ENCODE measurements at places on chromosomes 1 and 21. TPM values are rescaled to one million over a fixed set of nuclear protein-coding genes. Genes with fewer than 3 reads are reported as not detected.

DNA sequence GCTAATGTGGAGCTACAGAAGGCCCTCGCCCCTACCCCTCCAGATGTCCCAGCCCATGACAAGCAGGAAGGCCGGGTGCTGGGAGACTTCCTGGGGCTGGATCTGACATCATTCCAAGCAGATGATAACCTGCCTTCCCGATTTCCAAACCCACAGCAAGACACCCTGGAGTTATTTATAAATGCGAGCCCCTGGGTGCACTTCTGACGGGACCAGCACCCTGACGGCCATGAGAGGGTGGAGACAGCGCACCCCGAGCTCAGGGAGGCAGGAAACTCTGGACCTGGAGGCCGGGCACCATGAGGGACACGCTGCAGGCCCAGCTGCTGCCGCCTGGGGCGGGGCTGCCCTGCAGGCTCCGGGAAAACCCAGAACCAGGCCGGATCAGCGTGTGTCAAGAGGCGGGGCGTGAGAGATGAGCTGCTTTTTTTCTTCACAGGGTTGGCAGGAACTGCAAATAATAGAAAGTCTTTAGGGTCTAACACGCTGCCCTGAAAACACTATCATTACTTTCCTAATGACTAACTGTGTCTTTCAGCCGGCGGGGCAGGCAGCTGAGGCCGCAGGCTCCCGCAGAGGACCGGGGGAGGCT lies 2.5 kb upstream of the PCBP3 start:
- no peaks in the 10 kb centered on the region for H3K27me3 ChIP-seq
- H3K27ac ChIP-seq = no peak overlapping the region
- no peaks in the 10 kb centered on the region for H3K36me3 ChIP-seq
- H3K4me1 ChIP-seq = peaks cover 33% of the 10 kb centered on the region
- H3K4me3 ChIP-seq = no peak overlapping the region

- H3K27ac ChIP-seq = no peak overlapping the region
- H3K4me3 ChIP-seq = no peak overlapping the region
- DNase-seq = no peak
- no peaks in the 10 kb centered on the region for H3K4me1 ChIP-seq
- H3K27me3 ChIP-seq = no peaks in the 10 kb centered on the region
- H3K36me3 ChIP-seq = no peaks in the 10 kb centered on the region
Measured at GRCh38 chr1:228011721-228012311, 5.0 kb downstream of the WNT3A start.

- no peak overlapping the region for H3K4me3 ChIP-seq
- no peaks in the 10 kb centered on the region for H3K36me3 ChIP-seq
- no peaks in the 10 kb centered on the region for H3K27me3 ChIP-seq
- DNase-seq = no peak
- no peak overlapping the region for H3K27ac ChIP-seq
- no peaks in the 10 kb centered on the region for H3K4me1 ChIP-seq
Measured at GRCh38 chr1:20871419-20871818, 84.3 kb upstream of the HP1BP3 start.

- no peaks in the 10 kb centered on the region for H3K27me3 ChIP-seq
- no peak overlapping the region for H3K4me3 ChIP-seq
- H3K36me3 ChIP-seq = no peaks in the 10 kb centered on the region
Measured at GRCh38 chr1:186175588-186175987, 199.5 kb downstream of the TPR start.

- peaks cover 33% of the 10 kb centered on the region for H3K4me1 ChIP-seq
- DNase-seq = no peak
- H3K27ac ChIP-seq = peak overlapping the region; percentile 94
- H3K36me3 ChIP-seq = no peaks in the 10 kb centered on the region
Measured at GRCh38 chr1:157995583-157996169, 2.2 kb downstream of the KIRREL1 start.

DNA sequence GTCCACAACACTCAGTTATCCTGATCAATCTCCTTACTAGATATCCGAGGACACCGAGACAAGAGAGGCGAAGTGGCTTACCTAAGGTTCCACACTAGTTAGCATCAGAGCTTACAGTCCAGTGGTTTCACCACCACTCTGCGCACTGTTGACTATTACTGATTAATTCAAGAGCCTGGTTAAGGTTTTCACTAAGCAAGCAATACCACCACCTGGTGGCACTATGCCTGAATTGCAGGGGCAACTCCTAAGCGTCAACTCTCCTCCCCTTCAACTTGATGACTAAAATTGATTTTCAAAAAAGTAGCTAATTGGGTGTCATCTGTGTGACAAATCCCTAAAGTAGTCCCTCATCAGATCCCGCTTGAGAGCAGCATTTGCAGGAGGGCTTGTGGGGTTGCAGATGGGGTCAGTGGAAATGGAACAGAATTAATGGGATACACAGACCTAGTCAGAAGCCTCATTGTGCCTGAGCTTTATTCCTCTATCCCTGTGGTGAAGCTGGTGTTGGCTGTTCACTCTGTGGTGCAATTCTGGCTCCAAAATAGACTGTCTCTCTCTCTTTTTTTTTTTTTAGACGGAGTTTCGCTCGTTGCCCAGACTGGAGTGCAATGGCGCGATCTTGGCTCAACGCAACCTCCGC lies 9.1 kb downstream of the TTC22 start:
- H3K4me1 ChIP-seq = no peaks in the 10 kb centered on the region
- no peak overlapping the region for H3K27ac ChIP-seq
- no peak for DNase-seq
- no peaks in the 10 kb centered on the region for H3K36me3 ChIP-seq
- H3K4me3 ChIP-seq = no peak overlapping the region

DNA sequence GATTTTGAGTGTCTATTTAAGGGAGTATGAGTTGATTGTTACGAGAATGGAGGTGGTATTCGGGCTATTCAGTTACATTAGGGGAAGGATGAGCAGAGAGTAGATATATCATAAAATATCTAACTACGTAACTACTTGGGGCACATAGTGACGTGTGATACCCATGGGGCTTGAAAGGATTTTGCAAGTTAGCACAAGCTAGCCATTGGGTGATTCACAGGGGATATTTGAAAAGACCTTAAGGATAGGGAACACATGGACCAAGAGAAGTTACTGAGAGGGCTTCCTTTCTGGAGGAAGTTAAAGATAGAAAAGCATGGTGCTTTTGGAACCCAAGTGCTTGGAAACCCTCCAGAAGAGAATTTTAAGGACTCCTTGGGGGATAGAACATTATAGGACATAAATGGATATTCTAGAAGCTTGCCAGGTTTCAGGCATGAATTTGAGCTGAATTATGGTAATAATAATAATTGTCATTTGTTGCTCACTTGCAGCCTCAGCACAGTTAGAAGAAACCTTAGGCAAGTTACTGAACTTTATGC lies 5.4 kb downstream of the DISP1 start:
- no peak overlapping the region for H3K27ac ChIP-seq
- no peak overlapping the region for H3K4me3 ChIP-seq
- peaks cover 34% of the 10 kb centered on the region for H3K4me1 ChIP-seq
- DNase-seq = no peak
- H3K27me3 ChIP-seq = no peaks in the 10 kb centered on the region

DNA sequence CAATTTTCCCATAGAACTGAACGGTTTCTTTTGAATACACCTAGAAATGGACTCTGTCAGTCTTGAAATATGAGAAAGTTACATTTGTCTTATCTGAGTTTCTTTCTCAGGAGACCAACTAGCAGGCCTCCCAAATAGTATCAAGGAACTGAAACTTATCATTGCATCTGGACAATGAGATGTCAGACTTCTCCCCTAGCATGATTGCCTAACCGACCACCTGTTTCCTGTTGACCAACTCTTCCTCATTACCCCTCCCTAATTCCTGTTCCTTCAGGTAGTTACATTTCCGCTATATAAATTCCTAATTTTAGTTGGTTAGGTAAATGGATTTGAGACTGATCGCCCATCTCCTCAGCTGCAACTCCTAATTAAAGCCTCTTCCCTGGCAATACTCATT lies 1587.3 kb downstream of the NCAM2 start:
- H3K27ac ChIP-seq = no peak overlapping the region
- DNase-seq = no peak
- no peaks in the 10 kb centered on the region for H3K36me3 ChIP-seq
- H3K27me3 ChIP-seq = no peaks in the 10 kb centered on the region

GRCh38 chr1:149845416-149845815 lies 54.0 kb upstream of the BOLA1 start:
- H3K4me3 ChIP-seq = no peak overlapping the region
- peaks cover 34% of the 10 kb centered on the region for H3K4me1 ChIP-seq
- H3K27me3 ChIP-seq = no peaks in the 10 kb centered on the region
- H3K36me3 ChIP-seq = no peaks in the 10 kb centered on the region
- DNase-seq = no peak
- no peak overlapping the region for H3K27ac ChIP-seq

- no peak overlapping the region for H3K4me3 ChIP-seq
- no peak overlapping the region for H3K27ac ChIP-seq
- no peak for DNase-seq
Measured at GRCh38 chr1:222680080-222680479, 32.2 kb downstream of the AIDA start.

DNA sequence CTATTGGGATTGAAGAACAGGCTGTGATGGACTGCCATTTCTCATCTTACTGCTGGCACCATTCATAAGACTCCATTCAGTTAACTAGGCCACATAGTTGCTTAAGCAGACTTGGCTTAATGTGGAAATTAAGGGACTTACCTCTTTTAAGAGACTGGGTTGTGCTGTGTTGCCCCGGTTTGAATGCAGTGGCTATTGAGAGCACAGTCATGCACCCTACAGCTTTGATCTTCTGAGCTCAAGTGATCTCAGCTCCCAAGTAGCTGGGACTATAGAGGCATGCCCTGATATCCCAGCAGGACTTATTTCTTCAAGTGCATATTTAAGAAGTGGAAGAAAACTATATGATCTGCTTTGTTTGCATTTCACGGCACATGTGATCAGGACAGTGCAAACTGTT lies 181.1 kb downstream of the RASAL2 start:
- H3K4me1 ChIP-seq = peaks cover 24% of the 10 kb centered on the region
- DNase-seq = no peak
- H3K27me3 ChIP-seq = no peaks in the 10 kb centered on the region
- H3K4me3 ChIP-seq = no peak overlapping the region
- H3K27ac ChIP-seq = no peak overlapping the region

DNA sequence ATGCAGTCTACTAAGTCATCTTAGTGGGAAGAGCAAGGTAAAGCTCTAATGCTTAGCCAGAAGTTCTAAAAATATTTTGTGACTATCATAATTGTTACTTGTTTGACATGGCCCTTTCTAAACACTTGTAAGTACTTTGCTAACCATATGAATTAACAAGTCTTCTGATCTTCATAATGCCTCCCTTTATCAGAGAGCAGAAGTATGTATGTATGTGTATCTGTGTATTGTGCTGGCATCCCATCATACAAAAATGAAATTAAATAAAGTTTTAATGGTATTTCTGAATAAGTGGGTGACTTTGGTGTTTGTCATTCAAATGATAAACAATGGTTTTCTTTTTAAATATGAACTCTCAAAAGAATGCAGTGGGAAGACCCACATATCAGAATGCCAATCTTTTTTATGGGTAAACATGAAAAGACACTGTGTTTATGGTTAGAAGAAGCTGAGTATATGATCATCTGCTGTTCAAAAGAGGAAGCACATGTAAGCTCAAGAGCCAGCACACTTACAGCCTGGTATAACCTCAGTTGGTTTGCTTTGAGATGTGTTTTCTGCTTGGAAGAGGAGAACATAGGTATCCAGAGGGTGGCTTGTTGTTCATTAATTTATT lies 159.6 kb downstream of the CLEC20A start:
- no peaks in the 10 kb centered on the region for H3K36me3 ChIP-seq
- H3K27ac ChIP-seq = no peak overlapping the region
- peaks cover 15% of the 10 kb centered on the region for H3K4me1 ChIP-seq
- H3K27me3 ChIP-seq = no peaks in the 10 kb centered on the region

GRCh38 chr1:91764471-91765115 lies 121.4 kb downstream of the TGFBR3 start:
- H3K36me3 ChIP-seq = no peaks in the 10 kb centered on the region
- no peaks in the 10 kb centered on the region for H3K27me3 ChIP-seq
- no peak overlapping the region for H3K4me3 ChIP-seq
- peaks cover 19% of the 10 kb centered on the region for H3K4me1 ChIP-seq
- DNase-seq = no peak
- no peak overlapping the region for H3K27ac ChIP-seq

DNA sequence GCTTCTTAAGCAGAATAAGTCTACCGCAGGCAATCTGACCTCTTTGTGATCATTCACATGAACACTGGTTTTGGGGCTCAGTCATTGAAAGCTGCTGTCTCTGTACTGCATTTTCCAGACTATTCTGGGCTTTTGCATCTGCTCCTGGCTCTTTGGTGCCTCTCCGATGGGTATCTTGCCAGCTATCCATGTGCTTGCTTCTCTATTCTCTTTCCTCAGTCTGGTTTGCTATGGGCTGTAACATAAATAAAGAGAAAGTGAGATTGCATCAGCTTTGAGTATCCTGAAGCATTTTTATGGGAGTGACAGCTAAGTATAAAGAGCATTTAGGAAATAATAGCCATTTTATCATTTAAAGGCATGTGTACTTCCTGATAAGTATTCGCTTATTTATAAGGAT lies 70.7 kb downstream of the C1orf21 start:
- no peak overlapping the region for H3K27ac ChIP-seq
- no peak for DNase-seq
- H3K4me3 ChIP-seq = no peak overlapping the region

DNA sequence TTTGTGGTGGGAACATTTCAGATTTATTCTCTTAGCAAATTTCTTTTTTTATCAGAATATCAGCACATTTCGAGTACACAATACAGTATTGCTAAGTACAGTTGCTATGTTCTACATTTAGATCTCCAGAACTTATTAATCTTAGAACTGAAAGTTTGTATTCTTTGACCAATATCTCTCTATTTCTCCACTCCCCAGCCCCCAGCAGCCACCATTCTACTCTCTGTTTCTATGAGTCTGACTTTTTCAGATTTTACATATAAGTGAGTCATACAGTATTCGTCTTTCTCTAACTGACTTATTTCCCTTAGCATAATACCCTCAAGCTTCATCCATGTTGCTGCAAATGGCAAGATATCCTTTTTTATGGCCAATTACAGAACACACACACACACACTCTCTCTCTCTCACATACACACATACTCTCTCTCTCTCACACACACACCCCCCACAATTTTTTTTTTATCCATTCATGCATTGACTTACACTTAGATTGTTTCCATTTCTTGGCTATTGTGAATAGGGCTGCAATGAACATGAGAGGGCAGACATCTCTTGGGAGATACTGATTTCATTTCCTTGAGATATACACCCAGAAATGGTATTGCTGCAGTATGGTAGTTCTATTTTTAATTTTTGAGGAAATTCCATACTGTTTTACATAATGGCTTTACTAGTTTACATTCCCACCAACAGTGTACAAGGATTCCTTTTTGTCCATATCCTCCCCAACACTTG lies 15.7 kb downstream of the RPTN start:
- no peaks in the 10 kb centered on the region for H3K27me3 ChIP-seq
- H3K4me1 ChIP-seq = no peaks in the 10 kb centered on the region
- no peak overlapping the region for H3K27ac ChIP-seq
- H3K36me3 ChIP-seq = no peaks in the 10 kb centered on the region
- no peak overlapping the region for H3K4me3 ChIP-seq

- H3K4me1 ChIP-seq = peaks cover 19% of the 10 kb centered on the region
- no peaks in the 10 kb centered on the region for H3K36me3 ChIP-seq
- no peak overlapping the region for H3K4me3 ChIP-seq
- no peaks in the 10 kb centered on the region for H3K27me3 ChIP-seq
- peak overlapping the region; percentile 41 for H3K27ac ChIP-seq
Measured at GRCh38 chr1:207903767-207904166, 7.2 kb downstream of the CD34 start.

The OR14K1 gene
- not detected for total RNA-seq

The TRNP1 gene
- total RNA-seq = 26.4 TPM

The TNFRSF8 gene
- total RNA-seq = 0.54 TPM

The IL6R gene
- 48.3 TPM for total RNA-seq

The PTPN14 gene
- total RNA-seq = 33.3 TPM

The OTUD3 gene
- 7.1 TPM for total RNA-seq

The SAMD13 gene
- 1.8 TPM for total RNA-seq

The MTARC1 gene
- total RNA-seq = 3.6 TPM

The BSND gene
- total RNA-seq = not detected

The CFHR4 gene
- total RNA-seq = not detected

The FCN3 gene
- total RNA-seq = 3.5 TPM

The CR1L gene
- not detected for total RNA-seq

The TAS1R1 gene
- not detected for total RNA-seq

The CGN gene
- not detected for total RNA-seq
